AG20443 (cell line): ENCODE measurements at places on chromosomes 5 and 9.

- DNase-seq: no peak
Measured at GRCh38 chr9:113665064-113665463, 201.5 kb downstream of the RGS3 start.

- peak; percentile 79 for DNase-seq
Measured at GRCh38 chr9:109166771-109167601, at the start of gene FRRS1L. TSS of gene FRRS1L (minus strand) at chr9:109167249. CDS start at chr9:109167138, 111 bp downstream.

DNA sequence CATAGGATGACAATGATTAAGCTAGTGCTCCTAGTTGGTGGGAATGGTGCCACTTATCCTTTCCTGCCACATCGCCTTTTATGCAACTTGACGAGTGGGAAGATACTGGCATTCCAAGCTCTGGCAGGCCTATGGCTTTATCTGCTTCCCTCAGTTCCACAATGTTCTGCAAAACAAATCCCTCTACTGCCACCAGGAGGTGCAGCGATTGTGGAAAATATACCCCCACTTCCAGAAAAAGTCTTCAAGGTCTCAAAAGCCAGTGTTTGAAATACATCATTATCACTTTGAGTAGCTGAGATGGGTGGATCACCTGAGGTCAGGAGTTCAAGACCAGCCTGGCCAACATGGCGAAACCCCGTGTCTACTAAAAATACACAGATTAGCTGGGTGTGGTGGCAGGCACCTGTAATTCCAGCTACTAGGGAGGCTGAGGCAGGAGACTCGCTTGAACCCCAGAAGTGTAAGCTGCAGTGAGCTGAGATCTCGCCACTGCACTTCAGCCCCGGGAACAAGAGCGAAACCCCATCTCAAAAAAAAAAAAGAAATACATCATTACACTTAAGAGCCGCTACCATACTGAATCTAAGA lies 3.4 kb downstream of the CLINT1 start:
- peak; percentile 65 for DNase-seq

- no peak for DNase-seq
Measured at GRCh38 chr5:41266377-41266776, 53.0 kb upstream of the C6 start.

DNA sequence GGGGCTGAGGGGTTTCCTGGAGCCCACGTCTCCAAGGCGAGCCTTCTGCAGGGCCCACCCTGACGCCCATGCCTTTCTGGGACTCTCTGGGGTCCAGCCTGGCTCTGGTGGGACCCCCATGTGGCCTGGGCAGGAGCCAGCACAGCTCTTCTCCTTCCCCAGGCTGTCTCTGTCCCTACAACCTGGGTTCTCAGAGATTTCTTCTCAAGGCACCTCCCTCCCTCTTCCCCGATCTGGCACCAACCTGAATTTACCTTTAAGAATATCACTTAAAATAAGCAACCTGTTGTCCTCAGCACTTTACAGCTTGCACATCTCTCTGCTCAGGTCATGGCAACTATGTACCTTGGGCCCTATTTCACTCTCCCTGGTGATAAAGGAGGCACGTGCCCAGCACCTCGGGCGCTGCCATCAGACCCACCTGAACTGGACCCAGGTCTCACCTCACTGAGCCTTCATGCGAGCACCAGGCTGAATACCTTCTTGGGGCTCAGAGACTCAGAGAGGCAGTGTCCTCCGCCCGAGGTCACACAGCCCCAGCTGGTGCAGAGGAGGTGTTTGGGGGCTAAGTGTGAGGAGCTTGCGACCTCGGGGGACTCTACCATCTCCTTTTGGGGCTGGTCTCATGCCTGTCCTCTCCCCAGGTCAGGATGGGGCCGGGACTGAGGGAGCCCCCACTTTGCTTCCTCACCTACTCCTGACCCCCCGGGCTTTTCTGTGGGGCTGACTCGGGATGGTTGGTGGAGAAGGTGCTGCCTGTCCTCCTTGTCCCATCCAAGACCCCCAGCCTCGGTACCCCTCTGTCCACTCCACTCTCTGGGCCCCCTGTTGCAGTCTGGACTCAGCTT lies 217.7 kb downstream of the C9orf50 start:
- DNase-seq: no peak

GRCh38 chr5:177601577-177602457 lies 1.9 kb downstream of the B4GALT7 start:
- DNase-seq: no peak

GRCh38 chr5:19767987-19768386 lies 220.0 kb downstream of the CDH18 start:
- no peak for DNase-seq

DNA sequence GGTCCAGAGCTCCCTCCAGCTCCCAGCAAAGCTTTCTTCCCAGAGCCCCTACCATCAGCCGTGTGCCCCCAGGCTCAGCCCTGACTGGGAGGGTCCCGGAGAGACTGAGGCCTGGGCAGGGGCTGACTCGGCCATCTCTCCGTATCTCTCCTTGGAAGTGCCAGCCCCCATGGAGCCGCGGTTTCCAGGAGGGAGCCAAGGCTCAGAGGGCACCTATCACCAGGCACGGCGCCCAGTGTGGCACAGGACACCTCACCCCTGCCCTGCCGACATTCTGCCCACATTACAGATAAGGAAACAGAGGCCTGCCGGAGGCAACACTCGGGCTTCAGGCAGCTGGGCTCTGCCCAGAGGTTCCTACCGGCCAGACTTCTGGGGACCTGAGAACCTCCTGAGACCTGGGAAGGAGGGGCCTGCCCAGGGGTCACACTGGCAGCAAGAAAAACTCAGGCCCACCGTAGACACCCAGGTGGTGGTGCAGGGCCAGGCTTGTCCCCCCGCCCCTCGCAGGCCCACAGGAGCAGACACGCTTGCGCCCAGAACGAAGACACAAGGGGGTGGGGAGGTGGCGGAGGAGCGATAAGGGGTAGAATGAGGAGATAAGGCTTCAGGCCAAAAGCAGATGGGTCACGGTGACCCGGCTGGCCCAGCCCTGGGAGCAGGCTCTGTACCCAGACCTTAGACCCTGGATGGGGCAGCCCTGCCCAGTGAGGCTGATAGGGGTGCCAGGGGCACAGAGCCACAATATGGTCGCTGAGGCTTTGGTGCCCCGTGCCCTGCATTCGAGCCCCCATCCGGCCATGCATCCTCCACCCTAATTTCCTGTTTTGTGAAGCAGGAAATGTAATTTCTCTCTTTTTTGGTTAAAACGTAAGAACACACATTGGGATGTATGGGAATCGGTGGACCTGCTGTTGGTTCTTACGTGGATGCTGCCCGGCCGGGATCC lies 11.8 kb downstream of the NR5A1 start:
- no peak for DNase-seq

DNA sequence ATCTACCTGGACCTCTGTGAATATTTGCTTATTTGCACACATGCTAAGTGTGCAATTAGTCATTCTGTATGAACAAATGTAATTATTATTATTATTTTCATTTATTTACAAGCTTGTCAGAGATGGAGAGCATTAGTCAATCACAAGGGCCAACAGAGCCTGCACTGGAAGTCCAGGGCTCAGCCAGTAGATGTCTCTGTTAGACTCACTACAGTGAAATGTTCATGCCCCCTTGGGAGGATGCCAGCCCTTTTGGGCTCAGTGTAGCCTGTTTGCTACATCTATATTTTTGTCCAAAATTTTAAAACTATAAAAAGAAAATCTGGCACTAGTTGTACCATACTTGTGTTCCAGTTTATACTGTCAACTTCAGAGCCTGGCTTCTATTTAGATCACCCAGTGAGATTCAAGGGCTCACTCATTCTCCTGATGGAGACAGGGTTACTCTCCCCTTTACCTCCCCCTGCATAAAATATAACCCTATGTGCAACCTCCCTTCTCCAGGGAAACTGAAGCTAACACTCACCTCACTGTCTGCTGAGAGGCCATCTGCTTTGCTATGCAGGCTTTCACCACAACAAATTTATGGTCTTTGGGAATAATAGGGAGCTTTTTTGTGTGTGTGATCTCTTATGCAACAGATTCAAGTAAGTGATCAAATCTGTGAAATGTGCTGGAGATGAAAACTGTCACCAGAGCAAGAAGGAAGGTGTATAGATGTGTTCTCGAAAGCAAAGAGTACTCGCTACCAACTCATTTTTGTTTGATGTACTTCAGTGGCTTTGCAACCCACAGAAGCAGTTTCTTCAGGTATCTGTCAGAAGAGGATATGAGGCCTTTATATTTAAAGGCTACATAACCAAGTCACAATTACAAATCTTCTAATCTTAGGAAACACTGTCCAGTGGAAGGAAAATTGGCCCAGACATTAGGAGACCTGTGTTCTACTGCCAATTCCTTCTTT lies 99.9 kb upstream of the TLE4 start:
- peak; percentile 59 for DNase-seq

DNA sequence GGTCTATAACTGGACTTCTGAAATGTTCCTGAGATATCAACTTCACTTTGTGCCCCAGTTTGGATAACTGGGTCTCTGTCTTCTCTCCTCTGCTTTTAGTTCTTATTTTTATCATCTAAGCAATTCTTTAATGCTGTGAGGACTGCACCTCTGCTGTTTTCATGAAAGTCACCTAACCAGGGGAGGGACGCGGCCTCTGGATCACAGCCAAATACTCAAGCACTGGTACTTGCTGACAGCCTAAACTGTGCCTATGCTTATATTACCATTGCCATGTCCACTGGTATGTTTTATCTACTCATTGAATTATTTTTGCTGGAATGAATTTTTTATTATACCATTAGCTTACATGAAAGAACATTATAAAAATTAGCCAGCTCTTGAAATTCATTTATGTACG lies 674.0 kb downstream of the DMRTA1 start:
- no peak for DNase-seq

GRCh38 chr9:89436963-89437625 lies 60.8 kb downstream of the SEMA4D start:
- no peak for DNase-seq

DNA sequence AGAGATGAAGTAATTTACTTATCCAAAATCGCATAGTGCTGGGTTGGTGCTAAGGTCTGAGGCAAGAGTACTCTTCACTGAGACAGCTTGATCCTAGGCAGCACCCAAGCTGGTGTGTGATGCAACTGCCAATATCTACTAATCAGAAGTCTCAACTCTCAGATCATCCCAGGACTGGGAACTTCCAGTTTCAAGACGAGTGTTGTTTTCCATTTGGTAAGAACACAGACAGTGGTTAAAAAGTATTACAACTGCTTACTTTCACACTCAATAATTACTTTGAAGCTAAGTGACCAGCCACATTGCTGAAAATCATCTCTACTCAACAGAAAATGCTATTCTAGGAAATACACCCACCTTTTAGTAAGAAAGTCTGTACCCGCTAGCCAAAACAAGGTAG lies 45.3 kb downstream of the FBXW11 start:
- DNase-seq: no peak

- peak; percentile 74 for DNase-seq
Measured at GRCh38 chr9:124629600-124629999, 122.4 kb upstream of the NR5A1 start.

- DNase-seq: no peak
Measured at GRCh38 chr9:3682186-3682585, 156.4 kb upstream of the RFX3 start.

DNA sequence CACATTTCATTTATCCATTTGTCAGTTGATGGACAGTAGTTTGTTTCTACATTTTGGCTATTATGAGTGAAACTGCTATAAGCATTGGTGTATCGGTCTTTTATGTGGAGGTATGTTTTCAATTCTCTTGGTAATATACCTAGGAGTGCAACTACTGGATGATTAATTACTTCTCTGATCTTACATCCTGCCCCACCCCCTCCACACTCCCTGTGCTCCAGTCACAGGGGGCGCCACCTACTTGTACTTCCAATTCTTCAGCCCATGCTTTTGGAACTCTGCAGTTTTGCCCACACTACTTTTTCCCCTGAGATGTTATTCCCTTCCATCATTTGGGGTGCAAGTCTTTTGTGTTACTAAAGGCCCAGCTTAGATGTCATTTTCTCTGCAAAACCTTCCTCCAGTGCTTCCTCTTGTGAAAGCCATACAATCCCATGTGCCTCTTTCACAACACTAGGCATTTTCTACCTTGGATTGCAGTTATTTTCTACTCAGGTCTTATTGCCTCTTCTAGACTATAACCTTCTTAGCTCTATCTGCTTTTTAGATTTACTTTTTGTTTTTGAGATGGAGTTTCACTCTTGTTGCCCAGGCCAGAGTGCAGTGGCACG lies 42.1 kb downstream of the SEC61B start:
- no peak for DNase-seq

DNA sequence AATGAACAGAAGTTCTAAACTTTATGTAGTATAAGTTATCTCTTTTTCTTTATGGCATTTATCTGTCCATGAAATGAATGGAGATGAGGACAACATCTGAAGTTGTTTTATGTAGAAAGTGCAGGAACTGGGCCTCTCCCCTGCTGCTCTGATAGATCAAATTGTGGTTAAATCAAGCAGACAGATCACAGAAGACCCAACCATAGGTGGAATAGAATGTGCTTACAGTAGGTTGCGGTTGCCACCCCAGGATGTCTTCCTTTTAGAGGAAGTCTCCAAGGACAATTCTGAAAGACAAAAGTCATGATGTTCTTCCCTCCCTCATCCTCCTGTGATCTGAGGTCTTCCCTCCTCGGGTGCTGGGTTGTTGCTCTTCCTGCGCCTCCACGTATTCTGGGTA lies 12.9 kb downstream of the RASGRF2 start:
- DNase-seq: no peak

DNA sequence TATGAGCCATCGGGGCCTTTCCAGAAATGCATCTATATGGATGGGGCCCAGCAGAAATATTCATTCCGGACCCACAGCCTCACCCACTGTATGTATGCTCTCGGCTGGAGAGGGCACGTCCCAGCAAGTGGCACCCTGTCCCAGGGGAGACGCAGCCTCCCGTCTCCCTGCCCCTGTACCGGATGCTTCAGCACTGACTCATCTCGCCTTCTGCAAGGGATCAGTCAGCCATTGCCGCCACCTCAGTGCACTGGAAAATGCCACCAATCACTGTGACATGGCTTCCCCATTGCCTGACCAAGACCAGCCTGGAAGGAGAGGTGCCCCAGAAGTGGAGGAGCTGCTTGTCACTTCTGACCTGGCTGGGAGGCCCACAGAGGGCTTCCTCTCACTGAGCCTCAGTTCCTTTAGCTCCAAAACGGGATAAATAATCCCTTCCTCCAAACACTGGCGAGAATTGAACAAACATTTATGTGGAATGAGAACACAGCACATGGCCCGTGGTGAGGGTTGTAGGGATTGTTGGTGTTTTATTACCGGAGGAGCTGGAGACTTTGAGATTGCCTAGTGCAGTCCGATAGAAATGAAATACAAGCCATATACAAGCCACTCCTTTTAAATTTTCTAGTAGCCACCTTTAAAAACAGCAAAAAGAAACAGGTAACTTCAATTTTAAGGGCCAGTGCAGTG lies 43.9 kb upstream of the ORM1 start:
- no peak for DNase-seq

- no peak for DNase-seq
Measured at GRCh38 chr5:100772548-100772947, 130.5 kb downstream of the ST8SIA4 start.

DNA sequence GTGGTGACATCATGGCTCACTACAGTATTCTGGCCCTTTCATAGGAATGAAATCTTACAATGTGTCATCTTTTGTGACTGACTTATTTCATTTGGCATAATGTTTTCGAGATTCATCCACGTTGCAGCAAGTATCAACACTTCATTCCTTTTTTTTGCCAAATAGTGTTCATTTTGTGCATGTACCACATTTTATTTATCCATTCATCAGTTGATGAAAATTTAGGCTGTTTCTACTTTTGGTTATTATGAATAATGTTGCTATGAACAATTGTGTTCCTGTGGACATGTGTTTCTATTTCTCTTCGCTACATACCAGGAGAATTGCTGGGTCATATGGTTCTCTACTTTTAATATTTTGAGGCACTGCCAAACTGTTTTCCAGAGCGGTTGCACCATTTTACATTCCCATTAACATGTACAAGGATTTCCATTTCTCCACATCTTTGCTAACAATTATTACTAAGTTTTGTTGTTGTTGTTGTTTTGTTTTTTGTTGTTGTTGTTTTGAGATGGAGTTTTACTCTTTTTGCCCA lies 43.5 kb downstream of the RMI1 start:
- DNase-seq: no peak
